ENCODE measurements at places on chromosomes 1 and 21.

DNA sequence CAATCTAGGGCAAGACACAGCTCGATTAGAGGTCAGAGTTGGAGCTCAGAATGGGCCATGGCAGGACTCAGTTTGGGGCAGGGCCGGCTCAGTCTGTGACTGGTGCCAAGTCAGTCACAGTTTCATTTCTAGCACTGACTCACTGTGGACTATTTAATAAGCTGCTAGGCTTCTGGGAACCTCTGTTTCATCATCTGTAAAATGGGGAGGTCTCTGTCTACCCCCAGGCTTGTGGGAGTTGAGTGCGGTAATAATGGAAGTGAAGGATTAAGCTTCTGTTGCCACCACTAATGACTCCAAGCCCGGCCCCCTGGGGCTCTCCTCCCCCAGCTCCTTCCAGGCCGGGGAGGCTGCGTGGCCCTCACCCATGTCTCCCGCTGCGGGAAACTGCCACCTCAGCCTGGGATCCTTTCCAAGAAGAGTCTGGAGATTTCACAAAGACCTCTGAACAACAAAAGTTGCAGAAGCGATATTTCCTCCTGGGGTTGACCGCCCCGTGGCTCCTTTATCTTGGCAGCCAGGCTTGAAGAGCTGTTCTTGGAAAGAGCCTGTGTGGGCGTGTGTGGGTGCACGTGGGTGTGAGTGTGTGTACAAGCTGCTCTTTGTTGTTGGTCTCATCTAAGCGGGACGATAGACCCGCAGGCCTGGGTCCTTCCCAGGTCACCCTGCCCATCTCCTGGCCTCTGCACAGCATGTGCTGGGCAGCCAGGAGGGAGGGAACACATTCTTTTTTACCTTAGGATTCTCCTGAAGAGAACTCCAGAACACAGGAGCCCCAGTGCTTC, 29.1 kb downstream of the KNCN start:
- no peak for DNase-seq

DNA sequence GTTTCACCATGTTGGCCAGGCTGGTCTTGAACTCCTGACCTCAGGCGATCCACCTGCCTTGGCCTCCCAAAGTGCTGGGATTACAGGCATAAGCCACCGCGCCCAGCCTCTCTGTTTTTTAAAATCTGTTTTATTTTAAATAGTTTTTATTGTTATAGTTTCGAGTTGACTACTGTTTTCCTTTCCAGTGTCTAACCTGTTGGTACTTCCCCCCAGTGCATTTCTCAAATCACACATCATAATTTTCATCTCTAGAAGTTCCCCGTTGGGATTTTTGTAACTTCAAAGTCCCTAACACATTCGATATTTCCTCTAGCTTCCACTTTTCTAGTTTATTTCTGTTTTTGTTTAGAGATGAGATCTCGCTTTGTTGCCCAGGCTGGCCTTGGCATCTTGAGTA, 7.5 kb downstream of the HES4 start:
- DNase-seq: no peak

GRCh38 chr1:48794816-48795215, 18.1 kb upstream of the BEND5 start:
- DNase-seq: no peak

GRCh38 chr1:243746751-243747150, 103.3 kb downstream of the AKT3 start:
- no peak for DNase-seq

- no peak for DNase-seq
These were observed 67.6 kb downstream of the MAB21L3 start for GRCh38 chr1:116178837-116179236.

DNA sequence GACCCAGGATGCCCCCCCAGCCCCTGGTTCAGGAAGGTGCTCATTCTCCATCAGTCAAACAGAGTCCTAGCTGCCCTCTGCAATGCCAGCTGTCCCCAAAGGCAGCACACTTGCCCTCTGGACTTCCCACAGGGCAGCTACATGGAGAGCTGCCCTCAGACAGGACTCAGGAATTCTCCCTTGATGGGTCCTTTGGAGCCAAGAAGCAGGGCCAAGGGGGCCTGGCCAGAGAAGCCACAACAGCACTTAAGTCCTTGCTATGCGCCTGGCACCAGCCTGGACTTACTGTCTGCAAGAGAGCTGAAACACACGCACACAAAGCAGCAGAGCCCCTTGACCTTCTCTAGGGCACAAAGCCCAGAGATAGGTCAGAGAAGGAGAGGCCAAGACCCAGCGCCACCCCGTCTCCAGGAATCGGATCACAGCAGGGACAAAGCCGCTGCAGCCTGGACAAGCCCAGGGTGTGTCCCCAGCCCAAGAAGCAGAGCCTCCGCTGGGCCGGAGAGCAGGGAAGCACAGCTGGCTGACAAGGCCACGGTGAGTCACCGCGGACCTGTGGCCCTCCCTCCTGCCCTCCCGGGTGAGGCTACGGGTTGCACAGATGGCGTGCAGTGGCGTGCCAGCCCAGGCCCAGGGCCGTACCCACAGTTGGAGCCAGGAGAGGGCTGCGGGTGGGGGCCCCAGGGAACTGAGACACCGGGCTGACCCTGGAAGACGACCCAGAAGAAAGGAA, 1.7 kb downstream of the WNT9A start:
- DNase-seq: no peak

DNA sequence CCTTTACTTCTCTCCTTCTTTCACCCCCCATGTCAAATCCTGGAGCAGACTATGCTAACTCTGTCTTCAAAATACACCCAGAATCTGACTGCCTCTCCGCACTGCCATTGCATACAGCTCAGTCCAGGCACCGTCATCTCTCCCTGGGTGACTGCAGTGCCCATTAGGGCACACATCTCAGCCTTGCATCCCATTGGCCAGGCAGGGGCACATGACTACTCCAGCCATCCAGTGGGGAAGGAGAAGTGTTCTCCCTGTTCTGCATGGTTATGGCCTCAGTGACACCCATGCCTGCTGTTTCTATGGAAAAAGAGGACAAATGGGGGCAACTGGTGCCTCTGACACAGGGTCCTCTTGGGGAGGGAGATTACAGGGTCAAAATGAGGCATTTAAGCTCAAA, 270.5 kb downstream of the MATN1 start:
- no peak for DNase-seq

DNA sequence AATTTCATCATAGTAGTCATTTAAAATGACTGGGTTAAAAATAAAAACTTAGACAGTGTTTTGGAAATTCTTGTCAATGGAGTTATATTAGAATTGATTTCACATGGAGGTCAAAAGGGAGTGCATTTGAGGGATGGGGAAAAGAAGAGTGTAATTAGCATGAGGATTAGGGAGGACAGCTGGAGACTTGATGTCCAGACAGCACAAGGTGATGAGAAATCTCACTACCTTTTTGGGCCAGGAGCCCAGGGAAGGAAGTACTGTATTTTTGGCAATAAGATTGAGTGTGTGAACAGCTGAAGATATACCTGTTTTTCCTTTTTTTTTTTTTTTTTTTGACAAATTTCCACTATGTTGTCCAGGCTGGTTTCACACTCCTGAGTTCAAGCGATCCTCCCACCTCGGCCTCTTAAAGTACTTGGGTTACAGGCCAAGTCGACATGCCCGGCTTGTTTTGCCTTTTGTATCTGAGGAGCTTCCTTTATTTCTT, 163.6 kb downstream of the PAPPA2 start:
- no peak for DNase-seq

GRCh38 chr1:4411862-4412261, 242.5 kb upstream of the AJAP1 start:
- no peak for DNase-seq

DNA sequence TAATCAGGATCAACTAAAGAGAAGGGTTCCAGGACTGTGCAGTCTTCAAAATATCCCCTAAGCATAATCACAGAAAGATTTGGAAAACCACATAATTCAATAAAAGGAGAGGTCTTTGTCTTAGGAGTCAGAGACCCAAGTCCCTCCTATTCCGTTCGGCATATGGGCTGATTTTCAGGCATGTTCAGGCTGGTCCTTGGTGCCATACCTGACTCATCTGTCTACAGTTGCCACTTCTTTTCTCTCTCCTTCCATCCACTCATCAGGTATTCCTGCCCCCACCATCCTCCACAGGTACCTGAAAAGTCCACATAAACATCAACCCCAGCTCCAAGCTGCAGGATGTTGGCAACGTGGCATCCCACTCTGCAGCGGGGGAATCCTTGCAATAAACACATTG, 29.7 kb upstream of the RPL11 start:
- DNase-seq: no peak

DNA sequence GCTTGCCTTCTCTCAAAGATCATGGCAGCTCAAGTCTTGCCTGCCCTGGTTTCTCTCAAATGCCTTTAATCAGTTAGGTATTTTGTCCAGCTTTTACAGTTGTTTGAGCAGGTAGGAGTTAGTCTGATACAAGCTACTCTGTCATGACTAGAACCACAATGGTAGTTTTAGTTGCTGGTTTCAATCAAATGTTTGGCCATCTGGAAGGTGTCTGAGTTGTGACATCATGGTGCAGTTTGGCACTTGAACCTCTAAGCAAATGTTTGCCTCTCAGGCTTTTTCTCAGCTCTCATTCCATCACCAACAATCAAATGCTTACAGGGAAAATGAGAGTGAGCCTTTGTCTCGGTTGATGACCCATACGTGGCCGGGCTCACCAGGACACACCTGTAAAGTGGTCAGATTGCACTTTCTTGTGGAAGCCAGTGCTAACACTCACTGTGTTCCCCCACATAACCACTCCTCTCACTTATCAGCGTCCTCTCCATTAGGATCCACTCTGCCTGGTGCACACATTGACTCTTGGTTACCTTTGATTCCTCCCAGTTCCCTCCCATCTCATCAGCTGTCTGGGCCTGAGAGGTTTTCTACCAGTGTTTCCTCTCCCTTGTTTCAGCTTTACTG, 67.5 kb downstream of the CCDC185 start:
- DNase-seq: no peak

- DNase-seq: no peak
These were observed 18.8 kb upstream of the FASLG start for GRCh38 chr1:172640111-172640510.

DNA sequence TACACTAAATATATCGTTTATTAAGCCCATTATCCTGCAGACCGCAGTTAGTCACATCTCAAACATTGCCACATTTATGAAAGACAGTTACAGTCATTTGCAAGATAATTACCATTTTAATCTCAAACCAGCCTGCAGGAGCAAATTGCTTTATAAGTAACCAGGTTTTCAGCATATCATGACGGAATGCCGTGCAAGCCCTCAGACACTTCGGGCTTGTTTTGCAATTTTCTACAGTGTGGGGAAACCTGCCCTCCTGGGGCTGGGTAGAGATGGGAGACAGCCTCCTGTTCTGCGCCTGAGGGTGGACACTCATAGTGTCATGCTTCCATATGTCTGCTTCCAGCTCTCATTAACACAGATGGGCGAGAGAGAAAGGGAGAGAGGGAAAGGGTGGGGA, 563.9 kb downstream of the NPHP4 start:
- DNase-seq: no peak

GRCh38 chr1:7727809-7728471, 43.2 kb upstream of the VAMP3 start:
- DNase-seq: no peak

All from BJ (cell line).